Hindlimb muscle (tissue), 1 donor: ENCODE measurements at places on chromosomes 16 and 17. TPM values are rescaled to one million over a fixed set of nuclear protein-coding genes. Genes with fewer than 3 reads are reported as not detected.

The HASPIN gene
- polyA plus RNA-seq, result 6.2 TPM

The KRTAP4-1 gene
- polyA plus RNA-seq, result not detected

The MATCAP1 gene
- polyA plus RNA-seq, result 22.9 TPM

The STAC2 gene
- 0.25 TPM for polyA plus RNA-seq

The SOST gene
- not detected for polyA plus RNA-seq

The FMNL1 gene
- polyA plus RNA-seq, result 10.0 TPM

The EVI2B gene
- 4.0 TPM for polyA plus RNA-seq

The TNP2 gene
- polyA plus RNA-seq, result not detected

The TNFRSF17 gene
- not detected for polyA plus RNA-seq

The RAD51C gene
- polyA plus RNA-seq, result 23.8 TPM

The METTL9 gene
- polyA plus RNA-seq, result 100 TPM

The NXN gene
- polyA plus RNA-seq, result 63.7 TPM

The C16orf92 gene
- not detected for polyA plus RNA-seq

The ATP2C2 gene
- polyA plus RNA-seq, result 1.4 TPM

The UTS2R gene
- polyA plus RNA-seq, result 12.6 TPM

The MILR1 gene
- 6.9 TPM for polyA plus RNA-seq

The CCL1 gene
- polyA plus RNA-seq, result not detected

The KRTAP16-1 gene
- not detected for polyA plus RNA-seq

The GLTPD2 gene
- polyA plus RNA-seq, result 0.98 TPM

The KRT40 gene
- polyA plus RNA-seq, result 3.9 TPM

The ASPA gene
- 4.0 TPM for polyA plus RNA-seq

The ZSCAN10 gene
- 0.34 TPM for polyA plus RNA-seq

The RNF43 gene
- polyA plus RNA-seq, result 0.05 TPM

The ZMYND15 gene
- polyA plus RNA-seq, result 0.97 TPM

The NPIPA3 gene
- polyA plus RNA-seq, result 10.8 TPM

The SSTR5 gene
- not detected for polyA plus RNA-seq

The COTL1 gene
- 30.5 TPM for polyA plus RNA-seq

The AOC3 gene
- 27.0 TPM for polyA plus RNA-seq

The CCL13 gene
- 0.31 TPM for polyA plus RNA-seq

The DNAH17 gene
- polyA plus RNA-seq, result 3.3 TPM

The LRRC37A gene
- polyA plus RNA-seq, result 3.1 TPM

The MARCHF10 gene
- polyA plus RNA-seq, result 0.58 TPM

The SLC12A4 gene
- polyA plus RNA-seq, result 45.9 TPM

The FOXC2 gene
- polyA plus RNA-seq, result 0.70 TPM

The MYH2 gene
- 48.2 TPM for polyA plus RNA-seq

The PRSS36 gene
- 2.0 TPM for polyA plus RNA-seq

The NPIPB6 gene
- 1.4 TPM for polyA plus RNA-seq

The NGFR gene
- polyA plus RNA-seq, result 50.8 TPM

The NAGS gene
- 0.19 TPM for polyA plus RNA-seq

The LGALS9B gene
- polyA plus RNA-seq, result not detected

The FOXN1 gene
- 0.12 TPM for polyA plus RNA-seq

The CACNA1H gene
- 69.6 TPM for polyA plus RNA-seq

The DHRS11 gene
- polyA plus RNA-seq, result 7.0 TPM

The CD300LB gene
- 0.23 TPM for polyA plus RNA-seq

The DYNLL2 gene
- polyA plus RNA-seq, result 42.2 TPM

The KRT25 gene
- polyA plus RNA-seq, result 0.19 TPM
